ENCODE measurements at places on chromosomes 16 and 17. TPM values are rescaled to one million over a fixed set of nuclear protein-coding genes. Genes with fewer than 3 reads are reported as not detected.

- no peak overlapping the region for H3K27ac ChIP-seq
- no peak overlapping the region for H3K4me3 ChIP-seq
- H3K4me1 ChIP-seq, result peaks cover 91% of the 10 kb centered on the region
- no peak for DNase-seq
- H3K36me3 ChIP-seq, result peaks cover 66% of the 10 kb centered on the region
Observed at GRCh38 chr17:32492648-32493289, 6.0 kb downstream of the CDK5R1 start.

DNA sequence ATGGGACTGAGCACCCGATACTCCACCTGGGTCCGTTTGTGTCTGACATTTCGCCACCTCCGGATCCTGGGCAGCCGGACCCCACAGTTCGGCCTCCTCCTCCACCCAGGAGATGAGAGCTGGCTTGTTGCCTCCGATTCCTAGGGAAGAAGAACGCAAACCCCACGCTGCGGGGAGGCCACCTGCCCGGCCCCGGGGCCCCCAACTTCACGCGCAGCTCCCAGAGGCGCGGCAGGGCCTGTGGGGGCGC is 542 bp downstream of the ZNF764 start:
- no peak for DNase-seq
- H3K27me3 ChIP-seq, result no peaks in the 10 kb centered on the region
- H3K4me3 ChIP-seq, result peak overlapping the region; percentile 94
- H3K4me1 ChIP-seq, result peaks cover 16% of the 10 kb centered on the region
- peaks cover 37% of the 10 kb centered on the region for H3K36me3 ChIP-seq
- H3K27ac ChIP-seq, result peak overlapping the region; percentile 96

DNA sequence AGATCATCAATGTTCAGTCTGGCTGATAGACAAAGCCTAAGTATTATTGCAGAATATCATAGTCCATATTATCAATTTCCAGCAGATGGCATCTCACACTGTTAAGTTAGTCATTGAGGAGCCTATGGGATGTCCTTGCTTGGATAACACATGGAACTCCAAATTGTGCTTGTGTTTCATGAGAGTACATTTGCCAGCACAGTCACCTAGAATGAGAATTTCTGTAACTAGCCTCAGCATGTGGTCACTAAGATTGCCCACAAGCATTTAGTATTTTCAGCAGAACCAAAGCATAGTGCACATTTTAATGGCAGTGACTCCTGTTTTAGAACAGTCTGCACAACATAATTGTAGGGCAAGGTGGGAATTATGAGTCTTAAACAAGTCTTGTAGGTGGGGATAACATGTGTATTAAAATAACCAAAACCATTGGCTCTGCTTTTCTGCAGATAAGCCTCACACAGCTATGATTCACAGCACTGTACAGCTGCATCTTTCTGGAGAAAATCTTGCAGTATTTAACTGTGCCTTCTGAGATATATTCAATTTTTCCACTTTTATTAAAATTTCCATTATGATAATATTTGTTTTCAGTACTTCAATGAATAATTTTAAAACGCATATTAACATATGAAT is 882.8 kb upstream of the SOX9 start:
- DNase-seq, result no peak
- H3K27ac ChIP-seq, result no peak overlapping the region
- H3K4me1 ChIP-seq, result no peaks in the 10 kb centered on the region
- no peaks in the 10 kb centered on the region for H3K27me3 ChIP-seq
- no peak overlapping the region for H3K4me3 ChIP-seq

GRCh38 chr17:76934561-76935320 is 66.5 kb downstream of the MGAT5B start:
- no peaks in the 10 kb centered on the region for H3K36me3 ChIP-seq
- no peak overlapping the region for H3K4me3 ChIP-seq
- H3K27me3 ChIP-seq, result peaks cover 7% of the 10 kb centered on the region
- H3K27ac ChIP-seq, result no peak overlapping the region

- H3K27me3 ChIP-seq, result no peaks in the 10 kb centered on the region
- H3K4me3 ChIP-seq, result no peak overlapping the region
Observed at GRCh38 chr17:39759204-39759603, 21.5 kb downstream of the GRB7 start.

GRCh38 chr17:45222996-45223538 is 1.4 kb downstream of the FMNL1 start:
- peak overlapping the region; percentile 70 for H3K4me3 ChIP-seq
- H3K4me1 ChIP-seq, result peaks cover 35% of the 10 kb centered on the region
- peak overlapping the region; percentile 86 for H3K27ac ChIP-seq

The MYH11 gene
- 306 TPM for total RNA-seq

DNA sequence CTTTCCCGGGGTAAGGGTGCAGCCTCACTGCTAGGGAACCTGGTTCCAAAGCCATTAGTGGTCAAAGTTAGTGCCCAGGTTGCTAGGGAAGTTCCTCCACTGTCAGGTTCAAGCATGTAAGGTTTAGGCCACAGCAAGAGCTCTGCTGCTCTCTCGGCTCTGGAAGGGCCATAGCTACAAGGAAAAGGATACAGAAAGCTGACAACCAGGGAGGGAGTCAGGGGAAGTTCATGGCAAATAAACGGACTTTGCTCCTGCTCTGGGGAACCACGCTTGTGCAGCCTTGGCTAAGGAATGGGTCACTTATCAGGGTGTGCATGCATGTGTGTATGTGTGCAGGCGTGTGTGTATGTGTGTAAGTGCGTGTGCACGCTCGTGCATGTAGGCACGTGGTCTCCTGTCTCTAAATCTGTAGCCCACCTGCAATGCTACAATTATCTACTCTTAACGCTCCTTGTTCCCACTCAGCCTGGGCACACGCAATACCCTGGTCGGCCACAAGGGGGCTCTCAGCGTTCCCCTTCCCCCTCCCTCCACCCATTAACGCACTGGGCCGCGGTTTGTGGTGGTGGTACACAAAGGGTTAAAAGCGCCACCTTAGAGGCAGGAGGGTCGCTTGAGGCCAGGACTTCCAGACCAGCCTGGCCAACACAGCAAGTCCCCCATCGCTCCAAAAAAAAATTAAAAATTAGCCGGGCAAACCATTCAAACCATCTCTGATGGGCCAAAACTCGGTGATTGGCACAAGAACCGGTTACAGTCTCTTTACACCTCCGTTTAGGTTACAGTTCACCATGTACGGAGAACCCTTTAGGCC is 48.4 kb upstream of the KDM8 start:
- H3K36me3 ChIP-seq, result no peaks in the 10 kb centered on the region
- no peak for DNase-seq
- H3K27me3 ChIP-seq, result no peaks in the 10 kb centered on the region
- no peak overlapping the region for H3K27ac ChIP-seq
- H3K4me3 ChIP-seq, result no peak overlapping the region
- no peaks in the 10 kb centered on the region for H3K4me1 ChIP-seq

- no peak overlapping the region for H3K4me3 ChIP-seq
- H3K27me3 ChIP-seq, result no peaks in the 10 kb centered on the region
- H3K4me1 ChIP-seq, result peaks cover 8% of the 10 kb centered on the region
- H3K36me3 ChIP-seq, result peaks cover 37% of the 10 kb centered on the region
- H3K27ac ChIP-seq, result no peak overlapping the region
Observed at GRCh38 chr16:68247400-68247799, 2.2 kb downstream of the PLA2G15 start.

- H3K4me3 ChIP-seq, result no peak overlapping the region
- H3K4me1 ChIP-seq, result peaks cover 55% of the 10 kb centered on the region
- peak overlapping the region; percentile 69 for H3K27ac ChIP-seq
- H3K36me3 ChIP-seq, result peaks cover 51% of the 10 kb centered on the region
Observed at GRCh38 chr16:70575376-70575775, 51.8 kb downstream of the SF3B3 start.

The C1QTNF1 gene
- total RNA-seq, result 10.3 TPM

DNA sequence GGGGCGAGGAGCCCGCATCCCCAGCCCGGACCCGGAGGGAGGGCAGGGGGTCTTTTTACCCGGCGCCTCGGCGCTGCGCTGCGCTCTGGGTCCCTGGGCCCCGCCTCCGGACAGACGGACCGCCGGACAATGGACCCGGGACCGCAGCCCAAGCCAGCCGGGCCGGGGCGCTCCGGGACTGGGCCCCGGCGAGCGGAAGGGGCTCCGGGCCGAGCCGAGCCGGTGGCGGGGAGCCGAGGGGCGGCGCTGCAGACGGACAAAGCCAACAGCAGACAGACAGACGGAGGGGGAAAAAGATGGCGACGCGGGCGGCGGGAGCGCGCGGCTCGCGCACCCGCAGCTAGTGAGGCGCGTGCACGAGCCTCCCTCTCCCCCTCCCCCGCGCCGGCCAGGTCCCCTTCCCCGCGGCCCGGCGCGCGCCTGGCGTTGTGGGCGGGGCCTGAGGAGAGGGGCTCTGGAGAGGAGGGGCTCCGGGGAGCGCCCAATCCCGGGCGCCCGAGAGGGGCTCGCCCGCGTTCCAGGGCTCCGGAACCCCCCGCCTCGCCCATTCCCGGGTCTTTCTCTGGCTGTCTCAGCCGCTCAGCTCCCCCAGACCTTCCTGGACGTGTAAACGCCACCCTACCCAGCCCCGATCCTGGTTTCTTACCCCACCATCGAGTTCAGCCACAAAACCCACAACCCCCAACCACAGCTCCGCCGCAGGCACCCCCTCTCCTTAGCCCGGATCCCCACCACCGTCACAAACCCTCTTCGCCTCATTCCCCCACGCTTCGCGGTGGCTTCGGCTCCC is at the start of gene ZNF821:
ZNF821 (minus strand) TSS at position 334 of the 790 bp plus-strand sequence. CDS start 4,236 bp downstream, outside the sequence.
- peaks cover 22% of the 10 kb centered on the region for H3K36me3 ChIP-seq
- H3K4me1 ChIP-seq, result peaks cover 5% of the 10 kb centered on the region
- no peak for DNase-seq
- peak within 1 kb of the TSS; percentile 90 for H3K27ac ChIP-seq

- no peaks in the 10 kb centered on the region for H3K4me1 ChIP-seq
- no peak overlapping the region for H3K27ac ChIP-seq
- no peak overlapping the region for H3K4me3 ChIP-seq
- no peaks in the 10 kb centered on the region for H3K27me3 ChIP-seq
- DNase-seq, result no peak
- H3K36me3 ChIP-seq, result no peaks in the 10 kb centered on the region
Observed at GRCh38 chr17:52024300-52024870, 134.1 kb downstream of the CA10 start.
